Camera-type eye (tissue), 1 donor: ENCODE measurements at places on chromosomes 12 and 14. TPM values are rescaled to one million over a fixed set of nuclear protein-coding genes. Genes with fewer than 3 reads are reported as not detected.

The ENDOU gene
- 1.4 TPM for total RNA-seq

The METTL17 gene
- 78.3 TPM for total RNA-seq

The RNF212B gene
- total RNA-seq, result not detected

The SLC11A2 gene
- 63.3 TPM for total RNA-seq

The NELL2 gene
- 195 TPM for total RNA-seq

The SLC39A5 gene
- total RNA-seq, result 2.4 TPM

The PARP11 gene
- total RNA-seq, result 18.4 TPM

The SOCS2 gene
- 39.3 TPM for total RNA-seq

The SLC4A8 gene
- 27.6 TPM for total RNA-seq

The GALNT8 gene
- 10.1 TPM for total RNA-seq

The NFATC4 gene
- total RNA-seq, result 67.8 TPM

The ITGA7 gene
- 54.5 TPM for total RNA-seq

The RNASE1 gene
- total RNA-seq, result 65.1 TPM

The MYF6 gene
- total RNA-seq, result 19.2 TPM

The TGFB3 gene
- 51.6 TPM for total RNA-seq

The C1S gene
- total RNA-seq, result 91.4 TPM

The TSPAN8 gene
- 1.4 TPM for total RNA-seq

The APOF gene
- total RNA-seq, result not detected

The RHOJ gene
- 13.7 TPM for total RNA-seq

The C12orf54 gene
- total RNA-seq, result not detected

The MAP3K9 gene
- total RNA-seq, result 9.7 TPM

The APOLD1 gene
- total RNA-seq, result 44.7 TPM

The TESPA1 gene
- 0.71 TPM for total RNA-seq

The PRIMA1 gene
- total RNA-seq, result 2.9 TPM

The GDF3 gene
- not detected for total RNA-seq

The TEX52 gene
- not detected for total RNA-seq

The GZMB gene
- total RNA-seq, result not detected

The GAS2L3 gene
- total RNA-seq, result 36.3 TPM

The RPL10L gene
- total RNA-seq, result not detected

The TRIM9 gene
- total RNA-seq, result 64.8 TPM

The TXNRD1 gene
- 66.8 TPM for total RNA-seq
